ENCODE measurements at places on chromosomes 5 and 9. TPM values are rescaled to one million over a fixed set of nuclear protein-coding genes. Genes with fewer than 3 reads are reported as not detected.

- no peak for DNase-seq
Observed at GRCh38 chr5:59266410-59266809, 627.1 kb downstream of the PDE4D start.

GRCh38 chr5:2320611-2321010, 430.9 kb downstream of the IRX2 start:
- no peak for DNase-seq

- no peak for DNase-seq
Observed at GRCh38 chr5:29662876-29663275, 1530.6 kb upstream of the CDH6 start.

GRCh38 chr9:84817038-84817437, 147.5 kb downstream of the NTRK2 start:
- no peak for DNase-seq

The KCNN2 gene
- total RNA-seq = 0.31 TPM

The ERGIC1 gene
- 86.2 TPM for total RNA-seq

The SLC45A2 gene
- total RNA-seq = not detected

The C8G gene
- total RNA-seq = not detected

The PPP1R26 gene
- 9.2 TPM for total RNA-seq

The ELAVL2 gene
- total RNA-seq = 35.2 TPM

Data from H4 (cell line).